Memory B cell (primary cell): ENCODE measurements at places on chromosomes 16 and 17.

DNA sequence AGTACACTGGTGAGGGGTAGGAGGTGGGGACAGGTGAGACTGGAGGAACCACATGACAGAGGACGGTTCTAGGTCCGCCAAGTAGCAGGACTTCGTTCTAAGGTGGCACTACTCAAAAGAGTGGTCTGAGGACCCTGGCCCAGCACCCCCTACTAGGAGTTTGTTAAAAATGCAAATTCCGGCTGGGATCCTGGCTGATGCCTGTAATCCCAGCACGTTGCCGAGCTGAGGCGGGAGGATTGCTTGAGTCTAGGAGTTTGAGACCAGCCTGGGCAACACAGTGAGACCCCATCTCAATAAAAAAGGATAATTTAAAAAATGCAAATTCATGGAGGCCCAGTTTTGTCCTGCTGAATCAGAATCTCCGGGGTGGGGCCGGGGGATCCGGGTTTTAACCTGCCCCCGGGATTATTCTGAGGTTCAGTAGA lies 59.1 kb downstream of the WSB1 start:
- DNase-seq = no peak

DNA sequence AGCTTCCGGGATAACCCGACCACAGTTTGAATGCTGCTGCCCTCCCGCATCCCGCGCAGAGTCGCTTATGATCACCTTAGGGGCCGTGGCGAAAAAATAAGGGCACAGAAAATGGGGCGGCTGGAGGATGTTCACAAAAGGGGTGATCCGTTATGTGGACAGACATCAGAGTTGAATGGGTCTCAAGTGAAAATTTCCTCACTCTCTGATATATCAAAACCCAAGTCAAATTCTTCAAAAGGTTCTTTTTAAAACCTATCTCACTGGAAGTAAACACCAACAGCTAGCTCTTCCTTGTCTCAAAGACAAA lies 400 bp upstream of the CEP112 start:
- no peak for DNase-seq

- DNase-seq = no peak
Observed at GRCh38 chr17:82121660-82122629, 23.9 kb upstream of the FASN start.

GRCh38 chr17:74599448-74599939 lies 7.4 kb upstream of the CD300LD start:
- DNase-seq = no peak

DNA sequence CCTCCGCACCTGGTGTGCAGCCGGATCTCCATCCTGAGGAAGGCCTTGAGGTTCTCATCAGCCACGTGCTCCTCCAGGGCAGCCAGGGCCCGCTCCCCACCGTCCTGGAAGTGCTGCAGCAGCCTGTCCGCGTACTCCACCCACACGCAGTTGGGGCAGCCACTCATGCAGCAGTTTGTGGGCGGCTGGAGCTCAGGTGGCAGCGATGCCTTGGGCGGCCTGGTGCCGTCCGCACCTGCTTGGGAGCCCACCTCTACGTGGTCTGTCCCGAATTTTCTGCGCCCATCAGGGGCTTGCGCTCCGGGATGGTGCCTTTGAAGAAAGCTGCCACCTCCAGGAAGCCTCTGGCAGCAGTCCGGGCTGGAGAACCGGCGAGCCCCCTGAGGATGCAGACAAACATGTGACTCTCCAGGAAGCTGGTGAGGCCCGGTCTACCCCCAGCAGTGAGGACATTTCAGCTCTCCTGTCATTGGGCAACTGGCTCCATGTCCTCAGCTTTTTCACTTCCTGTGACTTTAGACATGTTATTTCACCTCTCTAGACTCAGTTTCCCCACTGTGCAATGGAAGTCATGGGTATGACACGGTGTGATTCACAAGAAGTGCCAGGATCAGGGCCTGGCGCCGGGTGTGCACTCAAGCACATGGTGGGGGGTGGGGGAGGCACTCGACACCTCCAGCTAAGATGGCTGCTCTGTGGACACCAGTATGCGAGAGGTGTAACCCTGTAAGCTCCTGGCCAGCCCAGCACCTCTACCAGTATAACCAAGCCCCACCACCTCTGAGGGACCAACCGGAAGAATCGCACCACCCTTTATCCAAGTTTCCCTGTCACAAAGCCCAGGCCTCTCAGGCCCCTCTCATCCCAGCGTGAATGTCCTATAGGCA lies 957 bp downstream of the OXLD1 start:
- no peak for DNase-seq

GRCh38 chr16:84061236-84061819 lies 18.7 kb upstream of the SLC38A8 start:
- DNase-seq = no peak

- DNase-seq = no peak
Observed at GRCh38 chr16:4306470-4307214, 9.2 kb upstream of the GLIS2 start.

GRCh38 chr16:54879681-54880080 lies 51.0 kb upstream of the IRX5 start:
- DNase-seq = no peak

GRCh38 chr16:61364990-61365389 lies 671.2 kb downstream of the CDH8 start:
- DNase-seq = no peak

DNA sequence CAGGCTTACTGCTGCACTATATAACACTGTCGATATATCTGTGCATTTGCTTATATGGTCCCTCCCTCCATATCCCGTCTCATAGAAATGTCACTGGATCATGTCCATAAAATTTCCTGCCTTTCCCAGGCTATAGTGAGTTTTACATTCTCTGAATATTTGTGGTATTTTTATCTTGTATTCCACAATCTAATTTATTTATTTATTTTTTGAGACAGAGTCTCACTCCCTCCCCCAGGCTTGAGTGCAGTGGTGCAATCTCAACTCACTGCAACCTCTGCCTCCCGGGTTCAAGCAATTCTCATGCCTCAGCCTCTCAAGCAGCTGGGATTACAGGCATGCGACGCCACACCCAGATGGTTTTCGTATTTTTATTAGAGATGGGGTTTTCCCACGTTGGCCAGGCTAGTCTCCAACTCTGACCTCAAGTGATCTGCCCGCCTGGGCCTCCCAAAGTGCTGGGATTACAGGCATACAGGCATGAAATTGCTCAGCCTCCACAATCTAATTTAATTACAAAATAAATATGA lies 12.9 kb downstream of the TRIM37 start:
- no peak for DNase-seq

GRCh38 chr17:46977348-46977747 lies 1.7 kb downstream of the RPRML start:
- no peak for DNase-seq

DNA sequence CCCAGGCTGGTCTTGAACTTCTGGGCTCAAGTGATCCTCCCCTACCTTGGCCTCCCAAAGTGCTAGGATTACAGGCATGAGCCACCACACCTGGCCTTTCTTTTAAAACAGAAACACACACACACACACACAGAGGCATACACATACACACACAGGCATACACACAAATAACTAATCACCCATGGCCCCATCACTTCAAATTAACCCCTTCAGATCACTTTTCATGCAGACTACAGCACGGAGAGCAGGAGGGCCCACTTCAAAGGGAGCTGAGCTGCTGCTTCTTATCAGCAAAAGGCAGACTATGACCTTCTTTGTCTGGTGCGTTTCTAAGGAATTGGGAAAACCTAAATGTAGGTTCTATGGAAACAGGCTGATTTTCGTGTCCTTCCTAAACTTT lies 1.9 kb downstream of the CLCN7 start:
- no peak for DNase-seq

DNA sequence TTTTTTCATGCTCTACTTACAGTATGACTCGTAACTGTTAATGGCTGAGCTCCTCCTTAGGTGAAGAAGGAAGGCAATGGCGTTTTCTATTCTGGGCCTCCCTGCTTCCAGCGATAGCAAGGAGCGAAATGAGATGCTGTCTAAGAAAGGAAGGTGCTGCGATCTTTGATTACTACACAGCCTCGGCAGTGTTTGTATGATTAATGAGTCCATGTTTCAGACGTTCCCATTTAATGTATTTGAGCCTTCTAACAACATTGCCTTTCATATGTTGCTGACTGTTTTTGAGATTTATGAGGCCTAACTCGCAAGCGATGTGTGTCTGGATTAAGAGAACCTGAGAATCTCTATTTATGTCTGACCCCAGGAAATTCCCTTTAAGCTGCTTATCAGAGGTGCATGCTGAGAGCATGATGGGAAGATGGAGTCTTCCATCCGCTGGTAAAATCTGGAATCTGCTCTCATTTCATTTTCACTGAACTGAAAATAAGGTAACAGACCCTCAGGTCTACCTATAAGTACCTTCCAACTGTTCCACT lies 403.4 kb downstream of the WWOX start:
- DNase-seq = no peak

- DNase-seq = no peak
Observed at GRCh38 chr16:81780350-81780749, 1.3 kb downstream of the PLCG2 start.

DNA sequence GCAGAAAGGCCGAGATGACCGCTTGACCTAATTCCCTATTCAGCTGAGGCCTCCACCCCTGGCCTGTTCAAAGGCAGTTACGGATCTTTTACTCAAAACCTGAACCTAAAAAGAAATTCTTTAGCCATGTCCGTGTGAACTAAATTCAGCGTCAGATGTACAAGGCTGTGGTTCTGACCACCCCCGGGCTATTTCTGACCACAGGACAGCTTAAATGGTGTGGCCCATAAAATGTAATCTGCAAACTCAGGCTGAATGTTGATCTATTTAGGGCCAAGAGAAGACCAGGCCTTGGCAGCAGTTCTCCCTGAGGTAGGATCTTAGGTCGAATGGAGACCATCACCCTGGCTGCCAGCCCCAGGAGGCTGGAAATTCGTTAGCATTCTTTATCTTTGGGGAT lies 485.5 kb downstream of the WWOX start:
- DNase-seq = no peak
